ENCODE measurements at places on chromosomes 16 and 17. TPM values are rescaled to one million over a fixed set of nuclear protein-coding genes. Genes with fewer than 3 reads are reported as not detected.

DNA sequence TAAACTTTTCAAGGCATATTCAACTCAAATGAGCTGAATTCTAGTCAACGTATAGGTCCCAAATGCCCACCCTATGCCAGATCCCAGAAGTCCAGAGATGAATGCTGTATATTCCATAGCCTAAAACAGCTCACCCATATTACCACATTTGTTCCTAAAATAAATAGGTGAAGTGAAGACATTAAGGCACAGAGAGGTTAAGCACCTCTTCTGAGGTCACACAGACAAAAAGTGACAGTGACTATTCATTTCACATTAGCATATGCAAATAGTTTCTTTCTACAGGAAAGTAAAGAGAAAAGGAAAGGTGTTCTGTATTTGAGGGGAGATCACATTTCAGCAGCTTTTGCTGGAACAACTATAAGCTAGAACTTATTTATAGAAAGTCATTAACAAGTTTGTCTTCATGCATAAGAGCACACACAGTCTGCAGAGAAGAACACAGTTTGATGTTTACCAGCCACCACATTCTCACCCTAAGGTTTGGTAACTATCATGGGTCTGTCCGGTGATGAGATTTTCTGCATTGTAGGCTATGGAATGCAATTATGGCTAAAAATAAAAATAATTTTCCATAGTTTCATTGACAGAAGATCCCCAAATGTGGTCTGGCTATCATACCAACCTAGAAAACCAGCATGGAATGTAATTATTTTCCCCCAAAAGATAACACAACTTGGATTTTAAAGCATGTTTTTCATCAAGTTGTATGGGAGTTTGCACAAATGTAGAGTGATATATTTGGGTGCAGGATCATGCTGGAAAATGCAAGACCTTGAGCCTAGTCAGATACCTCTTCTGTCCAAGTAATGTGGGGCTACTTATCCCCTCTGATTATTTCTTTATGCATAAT, 402.1 kb downstream of the UTP18 start:
- ATAC-seq, result no peak

- ATAC-seq, result peak; percentile 71
Measured at GRCh38 chr16:64983963-64984362, 137.9 kb downstream of the CDH11 start.

DNA sequence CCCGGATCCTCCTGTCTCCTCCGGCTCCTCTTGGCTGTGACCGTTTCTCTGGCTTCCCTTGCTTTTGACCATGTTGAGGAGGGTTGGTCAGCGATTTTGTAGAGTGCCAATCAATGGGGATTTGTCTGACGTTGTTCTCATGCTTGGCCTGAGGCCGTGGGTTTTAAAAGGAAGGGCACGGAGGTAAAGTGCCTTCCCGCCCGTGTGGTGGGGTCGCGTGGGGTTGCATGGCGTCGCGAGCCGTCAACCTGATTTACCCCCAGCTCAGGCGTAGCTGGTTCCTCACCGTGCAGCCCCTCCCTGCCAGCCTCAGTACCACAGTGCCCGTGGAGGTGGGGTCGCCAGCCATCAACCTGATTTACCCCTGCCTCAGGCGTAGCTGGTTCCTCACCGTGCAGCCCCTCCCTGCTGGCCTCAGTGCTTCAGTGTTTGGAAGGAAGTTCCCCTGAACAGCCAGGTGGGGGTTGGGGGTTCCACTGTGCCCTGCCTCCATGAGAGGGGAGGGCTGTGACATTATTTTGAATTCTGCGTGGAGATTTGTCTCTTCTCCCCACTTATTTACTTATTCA, 5.0 kb downstream of the TPSAB1 start:
- no peak for ATAC-seq

DNA sequence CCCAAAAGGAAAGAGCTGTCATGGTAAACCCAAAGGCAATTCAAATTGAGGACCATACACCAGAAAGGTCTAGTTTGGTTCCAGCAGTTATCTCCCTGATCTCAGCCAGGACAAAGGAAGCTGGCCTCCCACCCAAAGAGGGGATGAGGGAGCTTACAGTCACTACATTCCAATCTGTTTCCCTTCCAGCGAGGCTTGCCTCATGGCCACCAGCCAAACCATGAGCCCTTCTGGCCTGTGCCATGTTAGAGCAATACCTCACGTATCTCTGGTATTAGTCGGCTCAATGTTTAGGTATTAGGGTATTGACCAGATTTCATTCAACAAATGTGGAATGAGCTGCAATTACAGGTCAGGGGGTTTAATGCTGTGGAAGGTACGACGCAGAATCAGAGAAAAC, 8.4 kb downstream of the NDUFAB1 start:
- ATAC-seq, result no peak

- ATAC-seq, result no peak
Measured at GRCh38 chr17:57608369-57609124, 136.6 kb downstream of the CCDC182 start.

The SLC35G6 gene
- 0.56 TPM for total RNA-seq

- peak; percentile 78 for ATAC-seq
Measured at GRCh38 chr16:87963400-87963799, 12.2 kb downstream of the BANP start.

- ATAC-seq, result no peak
Measured at GRCh38 chr16:27929818-27930217, 133.7 kb downstream of the GSG1L start.

The CA5A gene
- 0.18 TPM for total RNA-seq

GRCh38 chr17:62631936-62632924, 4.8 kb downstream of the MRC2 start:
- no peak for ATAC-seq

DNA sequence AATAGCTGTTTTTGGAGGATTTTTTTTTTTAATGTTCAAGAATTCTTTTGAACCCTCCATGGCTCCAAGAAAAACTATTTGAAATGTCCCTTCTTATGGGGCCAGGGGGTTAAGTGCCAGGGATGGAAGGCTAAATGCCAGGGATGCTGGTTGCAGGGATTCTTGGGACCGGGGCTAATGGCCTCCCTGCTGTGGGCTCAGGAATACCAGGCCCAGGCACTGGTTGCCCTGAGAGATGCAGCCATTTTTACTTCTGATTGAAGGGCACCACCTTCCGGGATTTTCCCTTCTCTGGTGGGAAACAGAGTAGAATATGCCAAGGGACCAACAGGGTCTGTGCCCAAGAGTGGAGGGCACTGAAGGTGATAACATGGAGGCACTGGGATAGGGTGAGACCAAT, 10.9 kb upstream of the KAT7 start:
- ATAC-seq, result no peak

DNA sequence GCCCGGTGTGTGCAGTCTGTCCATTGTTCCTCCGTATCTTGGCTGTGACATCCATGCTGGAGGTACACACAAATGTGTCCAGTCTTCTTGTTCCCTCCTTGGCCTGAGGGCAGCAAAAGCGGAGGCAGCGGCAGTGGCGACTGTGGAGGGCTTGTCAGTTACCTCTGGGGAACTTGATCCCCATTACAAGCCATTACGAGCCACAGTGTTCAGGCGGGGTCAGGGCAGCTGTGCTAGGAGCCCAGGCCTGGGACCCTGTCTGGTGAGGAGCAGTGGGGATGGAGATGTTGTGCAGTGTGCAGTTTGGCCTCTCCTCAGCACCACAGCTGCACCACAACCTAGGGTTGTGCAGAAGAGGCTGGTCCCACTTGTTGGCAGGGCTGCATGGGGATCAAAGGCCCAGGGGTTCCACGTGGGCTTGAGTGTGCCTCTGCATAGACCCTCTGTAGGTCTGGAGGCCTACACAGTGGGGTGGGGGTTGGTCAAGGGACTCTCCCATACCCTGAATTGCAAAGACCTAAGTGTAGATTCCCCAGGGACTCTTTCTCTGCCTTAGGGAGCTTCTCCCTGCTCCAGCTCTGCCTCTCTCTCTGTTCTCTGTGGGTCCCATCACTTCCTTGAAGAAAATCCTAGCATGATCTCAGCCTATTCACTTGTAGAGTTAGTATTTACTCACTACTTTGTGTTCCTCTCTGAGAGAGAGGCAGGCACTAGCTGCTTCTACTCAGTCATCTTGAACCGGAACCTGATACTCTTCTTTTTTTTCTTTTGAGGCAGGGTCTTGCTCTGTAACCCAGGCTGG, 58.8 kb downstream of the SLFN11 start:
- ATAC-seq, result peak; percentile 11

DNA sequence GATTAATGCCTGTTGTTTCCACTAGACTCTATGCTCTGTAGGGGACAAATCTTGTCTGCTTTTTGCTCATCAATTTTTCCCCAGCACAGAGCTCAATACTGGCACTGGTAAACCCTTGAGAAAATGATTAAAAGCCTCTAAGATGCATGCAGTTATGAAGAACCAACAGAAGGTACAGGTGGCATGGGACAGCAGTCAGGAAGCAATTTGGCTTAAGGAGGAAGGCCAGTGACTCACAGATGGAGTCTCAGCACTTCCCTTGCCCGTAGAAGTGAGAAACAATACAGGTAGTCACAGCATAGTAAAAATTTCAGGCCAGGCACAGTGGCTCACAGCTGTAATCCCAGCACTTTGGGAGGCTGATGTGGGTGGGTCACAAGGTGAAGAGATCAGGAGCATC, 504.7 kb upstream of the RBFOX1 start:
- ATAC-seq, result no peak

- ATAC-seq, result no peak
Measured at GRCh38 chr16:4295581-4295980, 20.3 kb upstream of the GLIS2 start.

DNA sequence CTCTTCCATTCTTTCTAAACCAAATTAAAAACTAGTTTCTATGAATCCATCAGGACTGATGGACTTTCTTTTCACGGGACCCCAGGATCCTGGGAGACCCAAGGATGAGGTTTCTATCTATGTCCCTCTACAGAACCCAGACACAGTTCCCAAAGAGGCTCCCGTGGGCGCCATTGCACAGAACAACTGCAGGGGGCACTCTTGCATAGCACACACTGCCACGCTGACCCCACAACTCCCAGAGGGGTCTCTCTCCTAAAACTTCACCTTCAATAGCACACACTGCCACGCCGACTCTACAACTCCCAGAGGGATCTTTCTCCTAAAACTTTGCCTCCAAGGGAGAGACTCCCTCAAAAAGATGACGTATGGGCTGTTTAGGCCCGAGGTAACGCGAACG, 9.0 kb downstream of the ABR start:
- no peak for ATAC-seq

DNA sequence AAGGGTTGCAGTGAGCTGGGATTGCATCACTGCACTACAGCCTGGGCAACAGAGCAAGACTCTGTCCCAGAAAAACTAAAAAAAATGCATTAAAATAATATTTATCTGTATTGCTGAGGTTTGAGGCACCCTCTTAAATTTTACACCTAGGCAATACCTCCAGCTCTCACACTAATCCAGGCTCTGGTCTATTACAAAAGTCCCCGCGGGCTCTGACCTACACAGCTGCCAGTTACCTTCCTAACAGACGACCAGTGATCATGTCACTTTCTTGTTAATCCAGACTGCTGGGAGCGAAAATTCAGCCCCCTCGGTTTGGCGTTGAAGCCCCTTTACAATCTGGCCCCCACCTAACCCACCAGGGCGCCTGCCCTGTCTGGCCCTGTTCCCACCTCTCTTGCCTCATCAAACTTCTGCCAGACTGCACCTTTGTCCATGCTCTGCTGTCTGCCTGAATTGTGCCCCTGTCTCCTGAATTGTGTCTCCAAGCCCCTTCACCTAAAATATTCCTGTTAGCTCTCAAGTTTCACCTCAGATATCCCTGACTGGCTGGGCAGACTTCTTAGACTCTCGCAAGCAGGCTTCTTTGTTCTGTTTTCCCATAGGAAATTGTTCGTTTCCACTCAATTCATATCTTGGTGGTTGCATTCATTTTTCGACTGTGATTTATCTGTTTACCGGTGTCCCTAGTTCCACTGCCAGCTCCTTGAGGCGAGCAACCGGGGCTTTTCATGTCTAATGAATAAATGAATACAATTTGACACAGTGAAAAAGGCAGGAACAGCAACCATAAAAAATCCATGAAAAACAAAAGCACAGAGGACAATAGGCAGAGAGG, 65.9 kb downstream of the PITPNC1 start:
- peak; percentile 37 for ATAC-seq

The KCNAB3 gene
- total RNA-seq, result 1.8 TPM

The CEMP1 gene
- 1.8 TPM for total RNA-seq

GRCh38 chr16:31734265-31734664, 139.3 kb upstream of the ZNF267 start:
- no peak for ATAC-seq

DNA sequence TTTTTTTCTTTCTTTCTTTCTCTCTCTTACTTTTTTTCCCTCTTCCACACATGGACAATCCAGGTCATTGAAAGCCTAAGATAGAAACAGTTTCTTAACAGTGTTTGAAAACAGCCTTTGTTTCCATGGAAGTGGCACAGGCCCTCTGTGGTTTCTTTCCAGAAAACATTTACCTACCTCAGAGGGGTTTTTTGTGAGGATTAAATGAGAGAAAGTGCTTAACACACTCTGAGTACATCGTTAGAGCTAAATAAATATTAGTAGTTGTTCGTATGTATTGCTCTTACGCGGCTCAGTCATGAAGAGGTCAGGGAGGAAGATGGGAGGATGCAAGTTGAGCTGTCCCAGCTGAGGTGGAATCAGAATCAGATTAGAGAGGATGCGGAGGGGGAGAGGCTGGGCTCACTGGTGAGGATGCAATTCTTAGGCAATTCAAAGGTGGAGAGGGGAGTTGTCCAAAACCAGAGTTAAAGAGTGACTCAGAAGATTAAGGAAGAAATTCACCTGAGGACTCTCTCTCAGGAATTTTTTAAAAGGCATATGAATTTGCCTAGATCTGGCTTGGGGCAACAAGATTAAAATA, 345.4 kb downstream of the PMP22 start:
- no peak for ATAC-seq

DNA sequence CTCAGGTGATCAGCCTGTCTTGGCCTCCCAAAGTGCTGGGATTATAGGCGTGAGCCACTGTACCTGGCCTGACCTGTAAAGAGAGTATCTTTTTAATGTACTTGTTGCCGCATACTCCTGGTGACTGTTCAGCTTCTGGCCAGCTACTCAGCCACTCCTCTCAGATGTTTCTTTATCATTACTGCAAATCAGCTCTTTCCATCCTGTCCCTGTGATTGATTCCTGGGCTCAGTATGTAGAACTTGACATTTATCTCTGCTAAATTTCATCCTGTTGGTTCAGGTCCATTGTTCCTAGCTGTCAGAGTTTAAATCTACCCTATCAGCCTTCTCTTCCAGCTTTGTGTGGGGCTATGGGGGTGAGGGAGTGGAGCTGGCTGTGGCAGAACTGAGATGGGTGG, 211.5 kb upstream of the ASIC2 start:
- ATAC-seq, result no peak

The TMEM97 gene
- total RNA-seq, result 27.5 TPM

- no peak for ATAC-seq
Measured at GRCh38 chr17:284676-285355, 67.8 kb downstream of the RPH3AL start.
